ENCODE measurements at places on chromosomes 7 and 10.

- no peak for DNase-seq
Observed at GRCh38 chr10:72814099-72814790, 79.3 kb upstream of the OIT3 start.

DNA sequence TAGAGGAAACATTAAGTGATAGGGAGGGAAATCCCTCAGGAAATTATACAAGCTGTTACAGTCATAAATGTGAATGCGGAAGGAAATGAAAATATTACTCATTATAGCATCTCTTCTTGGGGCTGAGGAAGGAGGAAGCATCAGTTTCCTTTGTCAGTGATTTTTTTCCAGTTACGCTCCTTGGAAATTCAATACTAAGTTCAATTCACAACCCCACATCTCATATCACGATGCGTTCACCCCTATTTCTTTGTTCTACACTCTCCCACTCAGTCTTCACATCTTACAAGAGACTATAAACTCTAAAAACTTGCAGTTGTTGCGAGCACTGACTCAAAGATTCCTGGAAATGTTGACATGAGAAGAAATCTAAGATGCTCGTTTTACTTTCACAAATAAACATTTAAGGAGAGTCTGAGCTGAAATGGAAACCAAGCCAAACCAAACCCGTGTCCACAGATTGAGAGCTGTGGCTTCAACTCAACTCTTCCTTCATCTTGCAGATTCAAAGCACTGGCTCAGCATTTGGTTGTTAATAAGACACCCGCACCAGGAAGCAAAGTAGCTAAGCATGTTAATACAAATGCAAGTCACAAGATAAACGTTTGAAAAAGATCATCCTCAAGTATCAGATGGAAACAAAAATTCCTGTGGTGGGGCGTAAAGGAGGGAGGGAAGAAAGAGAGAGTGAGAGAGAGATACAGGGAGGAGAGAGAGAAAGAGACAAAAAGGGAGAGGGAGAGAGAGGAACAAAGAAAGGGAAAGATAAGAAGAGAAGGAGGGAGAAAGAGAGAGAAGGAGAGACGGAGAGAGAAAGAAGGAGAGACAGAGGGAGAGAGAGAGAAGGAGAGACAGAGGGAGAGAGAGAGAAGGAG lies 150.0 kb upstream of the RSU1 start:
- DNase-seq, result no peak

- no peak for DNase-seq
Observed at GRCh38 chr10:91032611-91033206, 111.8 kb upstream of the ANKRD1 start.

DNA sequence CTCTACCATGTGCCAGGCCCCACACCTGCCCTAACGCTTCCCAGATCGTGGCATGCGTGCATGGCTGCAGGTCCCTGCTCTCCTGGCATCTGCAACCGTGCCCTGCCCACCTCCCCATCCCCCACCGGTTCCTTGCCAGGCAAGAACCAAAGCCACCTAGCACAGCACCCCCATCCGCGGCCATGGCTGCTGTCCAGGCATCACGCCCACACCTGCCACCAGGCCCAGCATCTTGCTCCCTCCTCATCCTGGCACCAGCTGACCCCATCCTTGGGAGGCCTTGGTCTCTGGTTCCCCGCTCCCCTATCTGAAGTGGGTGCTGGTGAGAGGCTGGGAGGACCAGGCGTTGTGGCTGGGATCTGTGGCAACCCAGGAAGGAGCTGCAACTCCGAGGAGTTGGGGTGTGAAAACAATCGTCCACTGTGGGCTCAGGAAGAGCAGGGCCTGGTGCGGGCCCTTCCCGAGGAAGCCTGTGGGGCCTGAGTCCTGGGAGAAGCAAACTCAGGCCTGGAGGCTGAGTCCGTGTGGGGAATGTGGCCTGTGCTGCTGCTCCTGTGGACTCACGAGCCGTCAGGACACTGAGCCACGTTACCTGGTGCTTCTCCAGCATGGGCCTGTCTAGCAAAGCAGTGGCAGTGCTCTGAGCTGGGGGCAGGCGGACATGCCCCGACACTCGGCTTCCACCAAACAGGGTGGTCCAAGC lies 417.1 kb downstream of the DNAJB6 start:
- DNase-seq, result no peak

GRCh38 chr7:129013048-129013724 lies 41.7 kb downstream of the TNPO3 start:
- DNase-seq, result no peak

DNA sequence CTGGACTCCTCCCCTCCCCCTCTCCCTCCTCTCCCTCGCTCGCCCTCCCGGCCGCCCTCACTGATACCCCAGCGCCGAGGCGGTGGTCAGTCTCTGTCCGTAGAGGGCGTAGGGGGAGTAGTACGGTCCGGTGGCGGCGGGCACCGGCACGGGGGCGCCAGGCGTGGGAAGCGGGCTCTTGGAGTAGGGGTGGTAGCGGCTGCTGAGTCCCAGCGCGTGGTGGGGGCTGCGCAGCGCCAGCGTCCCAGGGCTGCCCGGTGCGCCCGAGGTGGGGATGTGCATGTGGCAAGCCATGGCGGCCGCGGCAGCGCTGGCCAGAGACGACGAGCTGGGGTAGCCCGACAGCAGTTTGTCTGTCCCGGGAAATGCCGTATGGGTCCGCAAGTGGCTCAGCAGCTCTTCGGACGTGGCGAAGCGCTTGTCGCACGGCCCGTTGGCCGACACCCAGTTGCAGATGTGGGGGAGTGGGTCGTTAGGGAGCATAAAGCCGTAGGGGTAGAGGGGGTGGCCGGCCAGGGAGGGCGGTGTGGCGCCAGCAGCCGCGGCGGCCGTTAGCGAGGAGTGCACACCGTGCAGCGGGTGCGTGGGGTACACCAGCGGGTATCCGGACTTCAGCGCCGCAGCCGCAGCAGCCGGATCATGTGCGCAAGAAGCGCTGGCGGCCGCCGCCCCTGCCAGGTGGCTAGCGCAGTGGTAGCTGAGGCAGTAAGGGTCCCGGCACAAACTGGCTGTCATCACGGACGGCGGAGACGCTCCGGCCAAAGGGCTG lies 2.7 kb downstream of the ZNF503 start:
- no peak for DNase-seq

DNA sequence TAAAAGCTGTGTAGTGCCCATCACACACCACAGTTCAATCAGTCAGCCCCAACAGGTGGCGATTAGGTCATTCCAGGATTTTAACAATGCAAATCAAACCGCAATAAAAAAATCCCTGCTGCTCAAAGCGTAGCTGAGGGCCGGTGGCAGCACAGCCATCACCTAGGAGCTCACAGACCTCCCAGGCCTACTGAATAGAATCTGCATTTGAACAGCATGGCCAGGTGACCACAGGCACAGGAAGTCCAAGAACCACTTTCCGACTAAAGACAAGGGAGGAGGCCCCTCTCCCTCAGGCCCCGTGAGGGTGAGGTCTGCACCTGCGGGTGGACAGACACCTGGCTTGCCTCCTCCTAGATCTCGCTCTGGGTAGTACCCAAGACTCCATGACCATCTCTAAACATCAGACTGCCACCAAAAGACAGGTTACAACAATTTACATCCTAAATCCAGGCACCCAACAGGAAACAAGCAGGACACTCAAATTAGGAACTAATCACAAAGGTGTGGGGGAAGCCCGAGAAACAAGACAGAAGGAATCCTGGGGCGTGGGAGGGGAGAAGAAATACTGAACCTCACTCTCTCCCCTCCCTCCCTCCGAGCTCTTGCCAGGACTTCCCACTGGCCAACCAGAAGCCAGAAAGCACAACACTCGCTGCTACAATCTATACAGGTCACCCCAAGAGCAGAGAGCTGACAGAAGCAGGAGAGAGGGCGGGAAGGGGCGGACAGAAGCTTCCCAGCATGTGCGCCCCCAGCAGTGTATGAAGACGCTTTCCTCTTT lies 19.2 kb downstream of the GNA12 start:
- no peak for DNase-seq

DNA sequence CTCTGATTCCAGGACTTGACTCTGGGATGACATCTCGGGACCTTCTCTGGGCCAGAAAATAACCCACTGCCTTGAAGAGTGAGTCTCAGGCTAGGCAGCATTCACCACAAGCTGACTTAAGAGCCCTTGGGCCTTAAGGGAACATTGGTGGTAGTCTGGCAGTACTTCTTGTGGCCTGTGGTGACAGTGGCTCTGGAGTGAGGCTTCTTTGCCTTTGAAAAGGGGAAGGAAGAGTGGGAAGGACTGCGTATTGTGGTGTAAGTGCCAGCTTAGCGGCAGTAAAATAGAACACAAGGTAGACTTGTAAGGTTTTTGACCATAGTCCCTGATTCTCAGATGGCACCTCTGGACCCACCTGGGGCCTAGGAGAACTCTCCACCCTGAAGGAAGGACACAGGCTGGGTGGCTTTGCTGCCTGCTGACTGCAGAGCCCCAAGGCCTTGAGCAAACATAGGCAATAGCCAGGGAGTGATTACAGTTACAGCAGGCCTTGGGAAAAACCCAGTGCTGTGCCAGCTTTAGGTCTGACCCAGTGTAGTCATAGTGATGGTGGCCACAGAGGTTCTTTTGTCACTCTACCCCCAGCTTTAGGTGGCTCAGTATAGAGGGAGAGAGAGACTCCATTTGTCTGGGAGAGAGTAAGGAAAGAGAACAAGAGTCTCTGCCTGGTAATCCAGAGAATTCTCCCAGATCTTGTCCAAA lies 483.9 kb downstream of the SH2D4B start:
- DNase-seq, result no peak

DNA sequence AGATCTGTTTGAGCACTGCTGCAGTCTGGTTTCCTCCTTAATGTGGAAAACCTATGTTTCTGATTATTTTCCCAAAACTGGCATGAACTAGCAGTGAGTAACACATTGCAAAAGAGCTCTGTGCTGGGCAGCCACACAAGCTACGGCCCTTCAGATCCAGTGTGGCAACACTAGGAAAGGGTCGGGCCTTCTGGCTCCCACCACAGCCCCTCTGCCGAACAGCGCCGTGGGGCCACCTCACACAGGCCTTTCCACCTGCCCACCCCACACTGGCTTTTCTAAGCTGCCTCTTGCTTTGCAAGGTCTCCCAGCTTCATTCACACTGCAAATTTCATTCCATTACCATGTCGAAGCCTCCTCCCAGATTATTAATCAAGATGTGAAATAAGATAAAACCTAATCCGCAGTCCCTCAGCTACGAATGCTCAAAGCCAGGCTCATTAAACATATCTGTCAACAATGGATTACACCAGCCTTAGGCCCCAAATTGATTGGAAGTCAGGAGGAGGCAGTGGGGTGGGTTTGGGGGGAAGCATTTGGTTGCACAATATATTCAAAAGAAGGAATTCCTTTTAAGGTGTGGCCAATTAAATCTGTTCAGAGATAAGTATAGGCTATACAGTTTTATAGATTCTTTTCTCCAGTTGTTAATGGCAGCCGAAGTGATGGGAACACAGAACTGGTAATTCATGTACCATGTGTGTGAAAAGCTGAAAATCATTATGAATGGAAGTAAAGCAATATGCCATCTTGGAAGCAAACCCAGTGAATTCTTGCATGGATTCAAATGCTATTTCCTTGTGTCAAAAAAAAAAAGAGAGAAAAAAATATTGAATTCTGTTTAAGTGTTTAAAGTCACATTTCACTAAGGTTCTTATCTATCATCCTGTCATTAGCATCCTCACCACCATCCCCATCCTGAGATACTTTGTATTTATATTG lies 223.7 kb downstream of the MTERF1 start:
- DNase-seq, result no peak

- no peak for DNase-seq
Observed at GRCh38 chr10:12271210-12271540, 75.2 kb downstream of the CDC123 start.

GRCh38 chr10:124185084-124185483 lies 91.7 kb upstream of the CHST15 start:
- DNase-seq, result no peak

DNA sequence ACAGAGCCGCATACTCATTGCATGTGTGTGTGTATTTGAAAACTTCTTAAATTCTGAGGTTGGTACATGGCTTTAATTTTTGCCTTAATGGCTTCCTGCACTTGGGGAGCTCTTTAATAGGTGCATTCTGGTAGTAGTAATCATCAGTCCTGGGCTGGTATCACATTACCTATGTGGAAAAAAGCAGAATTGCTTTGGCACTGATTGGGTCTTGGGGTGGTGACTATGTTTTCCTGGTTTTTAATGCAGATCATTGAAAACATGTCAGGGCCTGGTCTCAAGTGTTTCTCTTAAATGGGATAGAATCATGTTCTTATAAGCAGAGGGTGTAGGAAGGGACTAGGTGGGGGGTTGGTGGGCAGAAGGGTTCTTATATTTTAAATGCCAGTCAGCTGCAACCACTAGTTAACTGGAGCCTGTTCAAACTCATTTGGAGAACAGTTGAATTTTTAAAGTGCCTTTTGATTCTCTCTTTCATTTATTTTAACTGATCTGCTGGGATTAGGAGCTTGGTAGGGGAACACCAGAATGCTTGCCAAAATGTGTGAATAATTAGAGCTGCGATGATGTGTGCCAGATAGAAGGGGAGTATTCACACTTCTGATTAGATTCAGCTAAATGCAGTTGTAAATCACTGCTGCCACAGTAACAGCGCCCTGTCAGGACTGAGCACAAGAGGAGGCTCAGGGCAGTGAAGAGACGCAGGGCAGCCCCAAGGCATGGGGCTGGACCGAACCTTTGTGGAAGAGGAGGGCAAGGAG lies 633.5 kb upstream of the GALNT17 start:
- DNase-seq, result no peak

DNA sequence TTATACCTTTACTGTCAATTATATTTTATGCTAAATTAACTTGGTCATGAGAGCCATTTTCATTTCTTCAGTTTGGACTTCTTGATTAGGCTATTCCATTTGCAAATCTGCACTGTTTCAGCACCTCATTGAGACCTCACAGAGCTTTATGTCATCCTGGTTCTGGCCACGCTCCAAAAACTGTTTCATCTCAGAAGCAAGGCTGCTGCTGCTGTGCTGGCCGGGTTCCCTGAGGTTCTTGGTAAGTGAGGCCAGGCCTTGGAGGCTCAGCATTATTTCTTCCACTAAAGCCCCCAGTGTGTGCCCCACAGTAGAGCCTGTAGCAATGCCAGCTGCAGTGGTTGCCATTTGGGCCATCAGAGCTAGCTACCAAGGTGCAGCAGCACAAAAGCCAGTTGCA lies 7.8 kb upstream of the ZNF485 start:
- DNase-seq, result no peak

DNA sequence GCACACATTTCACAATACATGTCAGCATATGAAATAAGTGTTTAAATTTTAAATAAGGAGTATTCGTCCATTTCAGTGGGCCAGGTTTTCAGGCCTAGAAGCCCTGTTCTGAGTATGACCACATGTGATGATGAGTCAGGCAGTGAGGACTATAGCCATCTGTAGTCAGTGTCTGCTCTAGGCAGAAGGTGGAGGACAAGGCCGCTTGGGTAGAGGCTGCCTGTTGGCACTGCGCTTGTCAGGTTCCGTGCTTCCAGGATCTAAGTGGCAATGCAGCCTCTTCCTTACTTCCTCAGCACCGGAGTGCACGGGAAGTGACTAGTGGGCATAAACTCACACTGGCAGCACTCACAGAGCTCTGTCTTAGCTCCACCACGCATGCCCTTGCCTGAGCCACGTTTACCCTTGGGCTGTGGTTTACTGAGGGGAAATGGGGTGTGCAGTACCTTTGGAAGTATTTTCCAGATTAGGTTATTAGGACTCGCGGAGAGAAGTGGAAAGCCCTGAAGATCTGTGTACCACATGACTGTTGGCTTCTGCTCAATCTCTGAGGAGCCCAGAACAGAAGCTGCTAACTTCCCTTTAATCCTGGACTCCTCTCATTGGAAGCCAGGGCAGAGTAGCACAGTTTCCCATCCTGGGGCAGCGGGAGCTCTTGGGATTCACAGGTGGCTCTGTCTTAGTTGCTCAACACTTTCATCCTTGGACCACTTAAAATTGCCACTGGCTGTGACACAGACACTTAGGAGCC lies 87.5 kb upstream of the GJD4 start:
- no peak for DNase-seq
